ENCODE measurements at places on chromosomes 2 and 18. TPM values are rescaled to one million over a fixed set of nuclear protein-coding genes. Genes with fewer than 3 reads are reported as not detected.

GRCh38 chr2:128624956-128625355, 306.3 kb upstream of the HS6ST1 start:
- DNase-seq, result no peak

GRCh38 chr2:46794693-46795317, 120.8 kb downstream of the MCFD2 start:
- DNase-seq, result no peak

- DNase-seq, result no peak
Measured at GRCh38 chr2:43133708-43134570, 92.5 kb downstream of the ZFP36L2 start.

DNA sequence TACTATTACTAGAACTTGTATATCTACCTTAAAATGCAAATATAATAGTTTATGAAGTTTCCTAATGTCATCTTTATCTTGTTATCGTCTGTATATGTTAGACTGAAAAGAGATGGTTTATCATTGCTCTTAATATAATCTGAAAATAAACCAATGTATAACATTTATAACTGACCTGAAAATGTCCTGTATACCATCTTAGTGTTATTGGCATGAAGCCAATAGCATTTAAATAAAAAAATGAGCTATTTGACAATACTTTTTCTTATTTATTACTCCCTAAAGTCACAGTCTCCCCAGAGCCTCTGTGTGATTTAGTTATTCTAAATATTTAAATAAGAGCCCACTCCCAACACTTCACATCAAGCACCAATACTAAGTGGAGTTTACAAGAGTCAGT, 1.8 kb downstream of the VWC2L start:
- DNase-seq, result no peak

The MTX2 gene
- total RNA-seq, result 14.1 TPM

DNA sequence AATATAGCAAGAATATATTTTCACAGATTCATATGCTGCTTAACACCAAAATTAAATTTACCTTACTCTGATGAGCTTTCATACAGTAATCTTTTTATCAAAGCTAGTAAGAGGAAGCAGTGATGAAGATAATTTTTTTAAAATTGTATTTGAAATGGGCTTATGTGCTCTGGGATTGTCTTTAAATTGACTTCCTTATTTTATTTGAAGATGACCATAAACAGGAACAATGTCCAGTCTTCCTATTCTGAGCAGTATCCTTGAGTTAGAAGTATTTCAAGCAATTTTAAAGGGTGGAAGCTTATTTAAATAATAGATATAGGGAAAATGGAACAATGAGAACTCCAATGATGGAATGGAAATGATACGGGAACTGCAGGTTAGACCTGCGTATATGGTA, 211.6 kb downstream of the MCFD2 start:
- no peak for DNase-seq

The EFR3B gene
- 1.4 TPM for total RNA-seq

DNA sequence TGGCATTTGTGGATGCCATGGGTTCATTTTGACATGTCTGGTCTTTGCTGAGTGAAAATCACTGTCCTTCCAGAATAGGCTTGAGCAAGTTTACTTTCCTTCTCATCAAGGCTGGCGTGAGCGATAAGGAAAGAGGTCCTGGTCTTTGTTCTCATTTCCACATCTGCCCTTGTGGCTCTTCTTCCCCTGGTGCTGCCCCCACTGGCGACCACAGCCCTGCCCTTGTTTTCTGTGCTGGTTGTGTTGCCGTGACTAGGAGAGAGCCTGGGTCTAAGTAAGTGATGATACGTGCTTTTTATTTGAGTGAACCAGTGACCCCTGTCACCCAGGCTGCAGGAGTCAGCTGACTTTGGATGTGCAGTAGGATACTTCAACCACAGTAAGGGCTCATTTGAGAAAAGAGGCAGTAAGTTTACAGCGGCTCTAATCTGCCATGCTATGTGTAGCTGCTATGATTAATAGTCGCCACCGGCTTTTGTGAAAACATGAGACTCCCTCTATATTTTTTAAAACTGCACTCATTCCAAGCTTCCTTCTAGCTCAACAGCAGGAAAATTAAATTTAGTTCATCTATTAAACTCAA, 441.7 kb downstream of the RNF144A start:
- DNase-seq, result no peak

- DNase-seq, result no peak
Measured at GRCh38 chr2:5316001-5316490, 376.1 kb upstream of the SOX11 start.
